ENCODE measurements at places on chromosomes 11 and 22. TPM values are rescaled to one million over a fixed set of nuclear protein-coding genes. Genes with fewer than 3 reads are reported as not detected.
A peak's percentile ranks its signal among the peaks of the same experiment; 100 is the strongest.

- H3K27ac ChIP-seq, result no peak overlapping the region
- H3K4me3 ChIP-seq, result no peak overlapping the region
- H3K4me1 ChIP-seq, result no peaks in the 10 kb centered on the region
- no peaks in the 10 kb centered on the region for H3K27me3 ChIP-seq
- no peak for DNase-seq
Observed at GRCh38 chr11:117361432-117361831, 33.8 kb downstream of the CEP164 start.

GRCh38 chr11:116888884-116889549, 51.6 kb upstream of the APOA1 start:
- no peak for DNase-seq
- no peaks in the 10 kb centered on the region for H3K27me3 ChIP-seq
- peaks cover 3% of the 10 kb centered on the region for H3K36me3 ChIP-seq
- H3K4me3 ChIP-seq, result no peak overlapping the region

- H3K27ac ChIP-seq, result no peak overlapping the region
- DNase-seq, result no peak
- no peaks in the 10 kb centered on the region for H3K36me3 ChIP-seq
- no peak overlapping the region for H3K4me3 ChIP-seq
- no peaks in the 10 kb centered on the region for H3K4me1 ChIP-seq
Observed at GRCh38 chr11:103648054-103648453, 388.4 kb upstream of the DDI1 start.

- peak overlapping the region; percentile 51 for H3K27ac ChIP-seq
- no peak for DNase-seq
- H3K36me3 ChIP-seq, result no peaks in the 10 kb centered on the region
- no peaks in the 10 kb centered on the region for H3K27me3 ChIP-seq
- no peak overlapping the region for H3K4me3 ChIP-seq
- peaks cover 29% of the 10 kb centered on the region for H3K4me1 ChIP-seq
Observed at GRCh38 chr11:75474878-75475766, 42.1 kb upstream of the KLHL35 start.

DNA sequence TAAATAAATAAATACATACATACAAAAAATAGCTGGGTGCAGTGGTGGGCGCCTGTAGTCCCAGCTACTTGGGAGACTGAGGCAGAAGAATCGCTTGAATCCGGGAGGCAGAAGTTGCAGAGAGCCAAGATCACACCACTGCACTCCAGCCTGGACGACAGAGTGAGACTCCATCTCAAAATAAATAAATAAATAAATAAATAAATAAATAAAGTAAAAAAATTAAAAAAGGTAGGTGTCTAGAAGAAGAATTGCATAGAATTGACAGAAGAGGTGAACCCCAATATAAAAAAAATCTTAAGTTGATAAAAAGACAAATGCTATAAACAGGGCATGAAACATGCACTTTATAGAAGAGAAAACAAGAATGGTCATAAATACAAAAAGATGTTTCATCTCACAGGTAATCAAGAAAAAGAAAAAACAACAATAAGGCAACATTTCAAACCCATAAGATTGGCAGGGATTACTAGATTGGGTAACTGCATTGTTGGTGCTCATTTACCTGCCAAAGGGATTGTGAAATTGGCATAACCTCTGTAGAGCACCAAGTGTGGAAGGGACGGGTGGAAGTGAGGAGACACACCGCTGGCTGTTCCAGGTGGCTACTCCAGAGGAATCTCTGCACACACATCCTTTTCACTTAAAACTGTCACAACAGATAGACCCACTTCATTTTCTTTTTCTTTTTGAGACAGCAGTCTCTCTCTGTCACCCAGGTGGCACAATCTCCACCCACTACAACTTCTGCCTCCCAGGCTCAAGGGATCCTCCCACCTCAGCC, 44.7 kb downstream of the NF2 start:
- H3K27me3 ChIP-seq, result no peaks in the 10 kb centered on the region
- H3K4me1 ChIP-seq, result no peaks in the 10 kb centered on the region
- H3K4me3 ChIP-seq, result no peak overlapping the region
- H3K27ac ChIP-seq, result no peak overlapping the region
- no peak for DNase-seq
- H3K36me3 ChIP-seq, result peaks cover 10% of the 10 kb centered on the region

- H3K36me3 ChIP-seq, result no peaks in the 10 kb centered on the region
- no peaks in the 10 kb centered on the region for H3K27me3 ChIP-seq
- DNase-seq, result no peak
- H3K27ac ChIP-seq, result no peak overlapping the region
- no peaks in the 10 kb centered on the region for H3K4me1 ChIP-seq
- no peak overlapping the region for H3K4me3 ChIP-seq
Observed at GRCh38 chr11:105273660-105274280, 134.2 kb upstream of the CARD18 start.

- no peak overlapping the region for H3K27ac ChIP-seq
- DNase-seq, result no peak
- H3K4me3 ChIP-seq, result no peak overlapping the region
Observed at GRCh38 chr11:8987446-8987845, 16.4 kb downstream of the NRIP3 start.

DNA sequence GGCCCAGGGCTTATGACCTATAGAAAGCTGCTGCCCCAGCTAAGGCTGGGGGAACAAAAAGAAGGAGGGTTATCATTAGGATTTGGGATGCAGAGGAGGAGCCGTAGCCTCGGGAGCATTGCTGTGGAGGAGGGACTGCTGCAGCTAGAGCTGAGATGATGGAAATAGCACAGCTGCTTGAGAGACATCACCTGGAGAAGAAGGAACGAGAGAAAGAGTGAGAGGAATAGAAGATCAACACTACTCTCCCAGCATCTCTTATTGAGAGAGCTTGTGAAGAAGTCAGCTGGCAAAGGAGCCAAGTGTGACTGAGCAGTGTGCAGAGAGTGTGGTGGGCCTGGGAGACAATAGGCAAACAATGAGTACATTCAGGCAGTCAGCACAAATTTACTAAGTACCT, 100.7 kb upstream of the PLET1 start:
- no peaks in the 10 kb centered on the region for H3K27me3 ChIP-seq
- DNase-seq, result no peak
- H3K4me3 ChIP-seq, result no peak overlapping the region

DNA sequence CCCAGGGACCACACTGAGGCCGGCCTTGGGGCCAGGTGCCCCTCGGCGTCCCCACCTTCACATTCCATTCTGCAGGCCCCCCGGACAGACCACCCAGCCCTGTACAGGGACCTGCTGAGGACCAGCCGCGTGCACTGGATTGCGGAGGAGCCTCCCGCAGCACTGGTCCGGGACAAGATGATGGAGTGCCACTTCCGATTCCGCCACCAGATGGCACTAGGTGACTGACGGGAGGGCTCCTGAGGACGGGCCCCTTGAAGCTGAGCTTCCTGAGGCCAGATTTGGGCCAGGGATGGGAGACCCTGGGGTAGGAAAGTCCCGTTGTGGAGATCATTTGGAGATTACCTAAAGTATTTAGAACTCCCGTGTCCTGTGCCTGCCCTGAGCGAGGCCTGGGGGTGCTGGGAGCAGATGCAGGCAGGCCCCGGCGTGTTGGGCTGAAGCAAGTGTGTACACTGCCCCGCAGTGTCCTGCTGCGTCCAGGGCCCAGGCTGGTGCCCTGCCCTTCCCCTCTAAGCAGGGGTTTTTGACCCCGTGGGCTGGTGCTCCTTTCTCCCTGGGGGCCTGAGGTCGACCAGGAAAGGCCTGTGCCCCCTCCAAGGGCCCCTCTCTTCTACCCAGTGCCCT, 20.0 kb downstream of the TRMU start:
- H3K4me1 ChIP-seq, result peaks cover 23% of the 10 kb centered on the region
- H3K36me3 ChIP-seq, result peaks cover 46% of the 10 kb centered on the region
- no peak overlapping the region for H3K27ac ChIP-seq

- no peaks in the 10 kb centered on the region for H3K27me3 ChIP-seq
- no peaks in the 10 kb centered on the region for H3K36me3 ChIP-seq
- no peaks in the 10 kb centered on the region for H3K4me1 ChIP-seq
- no peak overlapping the region for H3K27ac ChIP-seq
- no peak for DNase-seq
- H3K4me3 ChIP-seq, result no peak overlapping the region
Observed at GRCh38 chr11:19447150-19447566, 206.4 kb upstream of the E2F8 start.

GRCh38 chr22:31605851-31606585, 56.0 kb downstream of the PISD start:
- no peak for DNase-seq
- H3K27me3 ChIP-seq, result no peaks in the 10 kb centered on the region
- H3K4me3 ChIP-seq, result no peak overlapping the region
- H3K4me1 ChIP-seq, result no peaks in the 10 kb centered on the region
- H3K36me3 ChIP-seq, result peaks cover 9% of the 10 kb centered on the region

GRCh38 chr11:128882451-128882850, 8.7 kb upstream of the KCNJ5 start:
- H3K27ac ChIP-seq, result no peak overlapping the region
- H3K4me1 ChIP-seq, result no peaks in the 10 kb centered on the region
- no peak for DNase-seq
- no peaks in the 10 kb centered on the region for H3K27me3 ChIP-seq
- H3K36me3 ChIP-seq, result no peaks in the 10 kb centered on the region

DNA sequence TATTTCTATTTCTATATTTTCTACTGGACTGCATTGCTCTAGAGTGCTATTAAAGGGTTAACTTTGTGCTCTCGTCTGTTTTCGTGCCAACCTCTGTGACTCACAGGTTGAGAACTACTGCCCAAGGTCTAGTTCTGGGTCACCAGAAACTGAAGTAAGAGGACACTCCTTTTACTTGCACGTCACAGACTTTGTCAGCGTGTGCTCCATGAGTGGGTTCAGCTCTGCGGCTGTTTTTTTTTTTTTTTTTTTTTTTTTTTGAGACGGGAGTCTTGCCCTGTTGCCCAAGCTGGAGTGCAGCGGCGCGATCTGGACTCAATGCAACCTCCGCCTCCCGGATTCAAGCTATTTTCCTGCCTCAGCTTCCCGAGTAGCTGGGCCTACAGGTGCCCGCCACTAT, 49.8 kb downstream of the CLMP start:
- H3K4me1 ChIP-seq, result peaks cover 18% of the 10 kb centered on the region
- H3K27ac ChIP-seq, result peak overlapping the region; percentile 55
- no peaks in the 10 kb centered on the region for H3K36me3 ChIP-seq
- no peak overlapping the region for H3K4me3 ChIP-seq
- no peaks in the 10 kb centered on the region for H3K27me3 ChIP-seq

- no peak overlapping the region for H3K27ac ChIP-seq
- DNase-seq, result no peak
- no peak overlapping the region for H3K4me3 ChIP-seq
- no peaks in the 10 kb centered on the region for H3K27me3 ChIP-seq
- H3K36me3 ChIP-seq, result no peaks in the 10 kb centered on the region
Observed at GRCh38 chr22:49541693-49542230, 285.9 kb downstream of the BRD1 start.

- no peaks in the 10 kb centered on the region for H3K27me3 ChIP-seq
- peaks cover 46% of the 10 kb centered on the region for H3K36me3 ChIP-seq
- H3K4me3 ChIP-seq, result peak overlapping the region; percentile 88
- peak overlapping the region; percentile 95 for H3K27ac ChIP-seq
- DNase-seq, result no peak
Observed at GRCh38 chr11:93740031-93740729, 1.1 kb downstream of the TAF1D start.

DNA sequence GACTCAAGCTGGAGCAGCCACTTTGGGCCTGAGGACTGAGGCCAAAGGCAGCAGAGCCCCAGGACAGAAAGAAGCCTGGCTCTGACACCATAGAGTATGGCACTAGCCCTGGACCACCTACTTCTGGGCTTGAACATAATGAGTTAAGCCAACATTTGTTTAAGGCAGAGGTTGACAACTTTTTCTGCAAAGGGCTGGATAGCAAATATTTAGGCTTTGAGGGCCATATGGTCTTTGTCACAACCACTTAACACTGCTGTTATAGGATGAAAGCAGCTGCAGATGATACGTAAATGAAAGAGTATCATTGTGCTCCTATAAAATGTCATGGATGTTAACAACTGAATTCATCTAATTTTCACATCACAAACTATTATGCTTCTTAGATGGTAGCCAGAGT, 16.6 kb downstream of the OSBP start:
- no peak for DNase-seq
- H3K4me1 ChIP-seq, result no peaks in the 10 kb centered on the region
- no peak overlapping the region for H3K4me3 ChIP-seq
- H3K27ac ChIP-seq, result no peak overlapping the region

- DNase-seq, result no peak
- no peaks in the 10 kb centered on the region for H3K36me3 ChIP-seq
- no peak overlapping the region for H3K27ac ChIP-seq
Observed at GRCh38 chr22:26753125-26753862, 95.9 kb downstream of the MIAT start.

GRCh38 chr11:69374946-69375310, 81.0 kb downstream of the MYEOV start:
- peaks cover 22% of the 10 kb centered on the region for H3K27me3 ChIP-seq
- no peak overlapping the region for H3K4me3 ChIP-seq
- DNase-seq, result no peak
- no peak overlapping the region for H3K27ac ChIP-seq

DNA sequence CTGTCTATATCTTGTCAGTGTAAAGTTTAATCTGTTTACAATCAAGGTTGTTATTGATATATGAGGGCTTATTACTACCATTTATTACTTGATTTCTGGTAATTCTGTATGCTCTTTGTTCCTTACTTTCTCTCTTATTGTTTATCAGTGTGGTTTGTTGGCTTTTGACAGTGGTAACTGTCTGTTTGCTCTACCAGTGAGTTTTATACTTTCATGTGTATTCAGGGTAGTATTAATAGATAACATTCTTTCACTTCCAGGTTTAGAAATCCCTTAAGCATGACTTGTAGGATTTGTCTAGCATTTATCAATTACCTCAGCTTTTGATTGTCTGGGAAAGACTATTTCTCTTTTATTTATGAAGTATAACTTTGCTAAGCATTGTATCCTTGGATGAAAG, 37.5 kb upstream of the SLC22A25 start:
- no peaks in the 10 kb centered on the region for H3K27me3 ChIP-seq
- H3K36me3 ChIP-seq, result no peaks in the 10 kb centered on the region
- DNase-seq, result no peak
- H3K4me3 ChIP-seq, result no peak overlapping the region
- no peaks in the 10 kb centered on the region for H3K4me1 ChIP-seq
- H3K27ac ChIP-seq, result no peak overlapping the region

The RNH1 gene
- total RNA-seq, result 367 TPM

The HBG2 gene
- not detected for total RNA-seq

The OR8D4 gene
- not detected for total RNA-seq

The ACTN3 gene
- total RNA-seq, result not detected

The ART1 gene
- not detected for total RNA-seq

The MRGPRE gene
- total RNA-seq, result not detected

The OTOG gene
- not detected for total RNA-seq

The C11orf87 gene
- not detected for total RNA-seq

Data from esophagus muscularis mucosa (tissue), 4 donors.